ENCODE measurements at places on chromosomes 7 and 10.

GRCh38 chr7:47882635-47883034, 65.6 kb downstream of the PKD1L1 start:
- no peak for DNase-seq

DNA sequence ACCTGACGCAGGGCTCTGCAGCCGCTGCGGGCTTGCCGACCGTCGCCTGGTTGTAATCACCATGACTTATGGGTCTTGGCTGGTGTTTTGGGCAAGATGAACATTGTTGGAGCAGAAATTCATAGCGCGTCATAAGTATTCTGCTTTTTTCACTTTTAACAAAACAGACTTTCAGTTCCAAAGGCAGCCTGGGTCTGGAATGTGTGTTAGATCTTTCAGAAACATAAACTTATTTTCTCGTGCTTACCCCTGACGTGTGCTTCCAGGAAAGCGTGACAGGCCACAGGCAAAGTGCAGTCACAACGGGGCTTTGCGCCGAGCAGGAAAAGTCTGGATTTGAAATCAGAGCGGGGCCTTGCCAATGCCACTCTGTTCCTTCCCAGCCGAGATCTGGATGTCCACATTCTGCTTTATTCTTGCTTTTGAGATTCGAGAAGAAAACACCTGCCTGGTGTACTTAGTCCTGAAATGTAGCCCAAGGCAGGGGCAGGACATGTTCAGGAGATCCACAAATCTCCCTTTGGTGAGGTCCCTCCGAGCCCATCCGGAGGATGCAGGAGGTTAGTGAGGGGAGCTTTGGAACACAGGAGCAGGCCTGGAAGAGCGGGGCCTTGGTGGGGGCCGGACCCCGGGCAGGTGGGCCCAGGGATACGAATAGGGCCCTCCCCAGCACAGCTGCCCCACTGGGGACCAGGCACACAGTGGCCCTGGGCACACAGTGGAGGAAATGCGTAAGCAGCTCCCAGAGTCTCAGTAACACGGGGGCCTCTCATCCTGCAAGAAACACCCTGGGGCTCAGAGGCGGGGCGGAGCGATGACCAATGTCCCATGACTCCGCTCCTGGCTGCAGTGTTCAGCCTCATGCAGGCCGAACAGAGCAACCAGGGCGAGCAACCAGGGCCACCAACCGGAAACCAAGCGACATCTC, 49.5 kb upstream of the EBF3 start:
- DNase-seq, result peak; percentile 48

GRCh38 chr10:48507933-48508790, 96.7 kb downstream of the ARHGAP22 start:
- DNase-seq, result peak; percentile 28

- DNase-seq, result no peak
Measured at GRCh38 chr10:18328941-18329340, 188.7 kb downstream of the CACNB2 start.

DNA sequence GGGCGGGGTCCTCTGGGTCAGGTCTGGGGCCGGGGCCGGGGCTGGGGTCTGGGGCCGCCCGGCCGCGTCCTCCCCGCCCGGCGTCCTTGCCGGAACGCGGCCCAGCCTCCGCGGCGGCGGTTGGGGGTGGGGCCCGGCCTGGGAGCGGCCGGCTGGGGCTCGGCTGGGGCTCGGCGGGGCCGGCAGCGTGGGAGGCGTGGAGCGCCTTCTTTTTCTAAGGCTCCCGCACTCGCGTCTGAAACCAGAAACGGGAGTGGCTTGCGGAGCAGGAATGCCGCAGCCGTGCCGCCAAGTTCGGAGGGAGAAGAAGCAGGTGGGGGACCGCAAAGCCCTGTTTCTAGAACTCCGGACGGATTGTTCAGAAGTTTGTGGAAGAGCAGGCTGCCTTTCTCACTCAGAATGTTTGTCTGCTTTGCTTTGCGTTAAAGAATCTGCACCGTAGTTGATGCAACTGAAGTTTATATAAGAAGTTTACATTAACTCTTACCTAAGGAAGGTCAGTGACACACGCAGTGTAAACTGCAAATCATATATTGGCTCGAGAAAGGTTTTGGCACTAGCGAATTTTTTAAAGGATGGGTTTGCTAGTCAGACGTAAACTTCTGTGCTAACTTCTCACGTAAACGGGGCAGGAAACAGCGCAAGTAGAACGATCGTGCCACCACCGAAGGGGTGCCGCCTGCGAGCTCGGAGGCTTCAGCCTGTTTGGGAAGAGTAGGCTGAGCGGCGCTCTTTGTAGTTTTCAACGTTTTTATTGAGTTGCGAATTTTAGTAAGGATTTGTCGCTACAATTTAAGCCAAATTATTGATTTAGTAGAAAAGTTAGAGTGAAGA, 729 bp downstream of the DNAJB6 start:
- peak; percentile 61 for DNase-seq

DNA sequence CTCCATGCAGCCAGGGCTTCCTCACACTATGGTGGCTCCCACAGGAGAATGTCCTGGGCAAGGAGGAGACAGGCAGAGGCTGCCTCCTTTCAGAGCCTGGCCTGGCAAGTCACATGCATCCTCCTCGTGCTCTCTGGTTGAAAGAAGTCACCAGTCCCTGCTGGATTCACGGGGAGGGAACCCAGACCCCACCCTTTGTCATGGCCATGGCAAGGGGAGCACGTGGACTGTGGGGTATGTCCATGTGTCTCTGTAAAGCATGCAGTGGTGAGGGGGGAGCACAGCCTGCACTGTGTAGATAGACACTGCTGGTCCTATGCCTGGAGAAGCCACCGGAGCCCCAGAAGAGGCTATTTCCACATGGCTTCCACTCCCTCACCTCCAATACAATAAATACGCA, 225.0 kb downstream of the TCERG1L start:
- DNase-seq, result no peak

DNA sequence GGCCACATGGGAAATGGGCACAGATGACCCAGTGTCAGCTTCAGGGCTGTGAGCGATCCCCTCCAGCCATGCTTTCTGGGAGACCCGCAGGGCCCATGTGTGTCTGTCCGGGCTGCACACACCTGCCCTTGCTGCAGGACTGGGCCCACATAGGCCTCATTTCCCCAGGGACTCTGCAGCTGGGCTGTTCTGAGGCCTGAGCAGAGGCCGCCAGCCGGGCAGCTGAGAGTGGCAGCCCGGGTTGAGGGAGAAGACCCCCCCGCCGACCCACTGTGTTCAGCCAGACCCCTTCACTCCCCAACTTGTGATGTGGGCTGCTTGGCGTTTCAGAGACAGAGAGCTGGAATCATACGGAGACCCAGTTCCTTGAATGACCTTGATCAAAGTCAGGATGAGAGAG, 50.1 kb upstream of the DPYSL4 start:
- no peak for DNase-seq

DNA sequence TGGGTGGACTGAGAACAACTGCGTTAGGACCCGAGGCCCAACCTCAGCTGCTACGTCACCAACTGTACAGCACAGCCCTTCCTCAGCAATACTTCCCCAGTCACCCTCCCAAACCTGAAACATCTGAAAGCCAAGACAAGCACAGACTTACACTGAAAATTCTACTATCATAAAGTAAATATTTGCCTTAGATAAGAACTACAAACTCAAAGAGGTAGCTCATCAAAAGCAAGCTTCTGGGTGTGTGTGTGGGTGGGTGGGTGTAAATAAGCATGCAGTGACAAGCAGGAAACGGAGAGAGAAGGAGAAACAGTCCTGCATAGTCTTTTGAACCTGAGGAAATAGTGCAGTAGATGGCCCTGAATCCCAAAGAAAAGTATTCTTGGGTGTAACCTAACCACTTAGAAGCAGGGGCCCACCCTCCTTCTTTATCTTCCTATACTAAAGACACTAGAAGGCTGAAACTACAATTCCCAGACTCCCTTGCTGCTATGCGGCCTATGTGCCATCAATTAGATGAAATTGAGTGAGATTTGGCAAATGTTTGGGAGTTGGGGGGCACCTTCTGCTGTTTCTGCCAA, 18.7 kb downstream of the SLC25A13 start:
- DNase-seq, result no peak

- no peak for DNase-seq
Measured at GRCh38 chr10:89556600-89556999, 21.2 kb upstream of the SLC16A12 start.

DNA sequence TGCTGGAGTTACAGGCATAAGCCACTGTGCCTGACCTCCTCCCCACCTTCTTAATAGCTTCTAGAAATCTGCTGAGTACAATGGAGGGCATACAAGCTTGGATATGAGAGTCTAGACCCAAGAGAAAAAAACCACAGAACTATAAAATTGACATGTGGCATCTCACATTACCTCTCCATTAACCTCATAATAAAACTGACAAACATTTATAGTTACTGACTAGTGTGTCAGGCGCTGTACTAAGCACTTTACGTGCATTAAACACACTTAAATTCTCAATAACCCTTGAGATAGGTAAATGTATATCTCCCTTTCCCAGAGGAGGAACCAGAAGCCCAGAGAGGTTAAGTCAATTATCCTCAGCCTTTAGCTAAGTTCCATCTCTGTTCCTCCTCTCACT, 300.5 kb upstream of the MYO3A start:
- DNase-seq, result no peak

DNA sequence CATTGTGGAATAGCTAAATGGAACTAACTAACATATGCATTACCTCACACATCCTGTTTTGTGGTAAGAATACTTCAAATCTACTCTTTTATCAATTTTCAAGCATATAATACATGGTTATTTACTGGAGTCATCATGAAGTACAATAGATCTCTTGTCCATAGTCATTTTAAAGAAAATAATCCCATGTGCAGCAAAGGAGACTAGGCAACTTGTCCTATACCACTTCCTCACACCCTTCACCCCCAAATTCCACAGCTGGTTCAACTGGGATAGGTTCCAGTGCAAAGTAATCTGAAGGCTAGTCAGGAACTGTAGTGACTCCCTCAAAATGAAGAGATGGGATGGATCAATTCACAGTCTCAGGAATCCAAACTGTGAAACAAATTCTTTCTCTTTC, 176.1 kb downstream of the SGMS1 start:
- peak; percentile 34 for DNase-seq

GRCh38 chr10:4643471-4643870, 182.5 kb upstream of the AKR1E2 start:
- no peak for DNase-seq

GRCh38 chr10:112448888-112449287, 1.9 kb downstream of the VTI1A start:
- no peak for DNase-seq
